ENCODE measurements at places on chromosomes 13 and 19. TPM values are rescaled to one million over a fixed set of nuclear protein-coding genes. Genes with fewer than 3 reads are reported as not detected.
A peak's percentile ranks its signal among the peaks of the same experiment; 100 is the strongest.

Gene KIR3DL3
- not detected for total RNA-seq

Gene MRPS31
- total RNA-seq = 21.1 TPM

Gene CD209
- 20.1 TPM for total RNA-seq

Gene LILRB4
- total RNA-seq = 5.5 TPM

Gene CLEC4G
- total RNA-seq = 2.8 TPM

Gene KCNRG
- total RNA-seq = 0.45 TPM

Gene GPC5
- 2.5 TPM for total RNA-seq

- DNase-seq = no peak
Observed at GRCh38 chr19:40398417-40399131, 8.6 kb upstream of the HIPK4 start.

DNA sequence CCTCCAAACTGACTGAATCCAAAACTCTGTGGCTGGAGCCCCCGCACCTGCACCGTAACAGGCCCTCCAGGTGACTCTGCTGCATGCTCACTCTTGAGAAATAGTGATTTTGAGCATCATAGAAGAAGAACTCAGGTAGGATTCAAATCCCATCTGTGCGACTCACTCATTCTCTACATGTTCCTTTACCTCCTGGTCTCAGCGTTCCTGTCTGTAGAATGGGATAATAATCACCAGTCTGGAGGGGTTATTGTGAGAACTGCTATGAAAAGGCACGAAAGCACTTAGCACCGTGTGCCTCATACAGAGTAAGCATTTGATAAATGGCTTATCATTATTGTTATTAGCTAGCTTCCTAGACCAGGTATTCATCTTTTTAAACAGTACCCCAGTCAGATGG lies 36.5 kb upstream of the NPAS1 start:
- no peak for DNase-seq

- no peak for DNase-seq
Observed at GRCh38 chr19:530134-531008, 1.2 kb upstream of the CDC34 start.

DNA sequence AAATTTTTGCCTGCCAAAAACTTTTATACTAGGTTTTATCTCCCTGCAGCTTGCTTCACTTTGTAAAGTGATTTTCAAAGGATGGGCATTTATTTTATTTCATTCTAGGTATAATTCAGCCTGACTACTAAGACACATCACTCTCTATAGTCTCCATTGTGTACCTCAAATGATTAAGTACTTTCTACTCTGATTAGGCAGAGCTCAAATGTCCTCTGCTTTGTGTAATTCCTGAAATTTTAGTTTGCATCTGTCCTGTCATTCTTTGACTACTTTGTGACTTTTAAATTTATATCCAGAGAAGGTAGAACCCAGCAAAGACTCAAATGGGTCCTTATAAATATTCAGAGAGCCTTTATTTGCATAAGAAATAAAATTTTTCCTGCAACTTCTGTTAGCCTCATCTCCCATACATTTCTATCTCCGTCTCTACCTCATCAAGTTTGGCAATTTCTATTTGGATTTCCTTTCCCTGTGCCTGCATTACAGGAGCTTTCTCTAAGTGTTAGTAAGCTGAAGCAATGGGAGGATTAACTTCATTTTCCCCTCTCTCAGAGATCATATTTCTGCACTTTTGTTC lies 1038.0 kb upstream of the ATXN8OS start:
- DNase-seq = no peak

DNA sequence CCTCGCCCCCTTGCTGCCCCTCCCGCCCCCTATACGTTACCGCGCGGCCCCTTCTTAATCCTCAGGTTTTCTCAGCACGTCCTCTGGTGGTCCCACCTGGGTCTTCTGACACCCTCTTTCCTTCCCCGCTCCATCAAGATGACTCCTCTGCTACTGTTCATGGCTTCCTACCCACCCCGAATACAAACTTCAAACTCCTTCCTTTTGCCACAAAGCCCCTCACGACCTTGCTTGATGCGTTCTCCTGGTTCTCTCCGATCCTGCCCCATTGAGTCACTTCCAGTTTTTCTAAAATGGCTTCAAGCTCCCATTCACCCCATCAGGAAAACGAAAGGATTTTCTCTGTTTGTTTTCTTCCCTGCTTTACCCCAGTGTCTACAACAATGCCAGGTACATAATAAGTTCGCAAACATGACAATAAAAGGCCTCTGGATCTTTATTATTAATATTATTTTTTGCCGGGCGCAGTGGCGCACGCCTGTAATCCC lies 734 bp upstream of the SERTAD3 start:
- DNase-seq = no peak

GRCh38 chr19:7899751-7900378 lies 3.8 kb upstream of the MAP2K7 start:
- no peak for DNase-seq

DNA sequence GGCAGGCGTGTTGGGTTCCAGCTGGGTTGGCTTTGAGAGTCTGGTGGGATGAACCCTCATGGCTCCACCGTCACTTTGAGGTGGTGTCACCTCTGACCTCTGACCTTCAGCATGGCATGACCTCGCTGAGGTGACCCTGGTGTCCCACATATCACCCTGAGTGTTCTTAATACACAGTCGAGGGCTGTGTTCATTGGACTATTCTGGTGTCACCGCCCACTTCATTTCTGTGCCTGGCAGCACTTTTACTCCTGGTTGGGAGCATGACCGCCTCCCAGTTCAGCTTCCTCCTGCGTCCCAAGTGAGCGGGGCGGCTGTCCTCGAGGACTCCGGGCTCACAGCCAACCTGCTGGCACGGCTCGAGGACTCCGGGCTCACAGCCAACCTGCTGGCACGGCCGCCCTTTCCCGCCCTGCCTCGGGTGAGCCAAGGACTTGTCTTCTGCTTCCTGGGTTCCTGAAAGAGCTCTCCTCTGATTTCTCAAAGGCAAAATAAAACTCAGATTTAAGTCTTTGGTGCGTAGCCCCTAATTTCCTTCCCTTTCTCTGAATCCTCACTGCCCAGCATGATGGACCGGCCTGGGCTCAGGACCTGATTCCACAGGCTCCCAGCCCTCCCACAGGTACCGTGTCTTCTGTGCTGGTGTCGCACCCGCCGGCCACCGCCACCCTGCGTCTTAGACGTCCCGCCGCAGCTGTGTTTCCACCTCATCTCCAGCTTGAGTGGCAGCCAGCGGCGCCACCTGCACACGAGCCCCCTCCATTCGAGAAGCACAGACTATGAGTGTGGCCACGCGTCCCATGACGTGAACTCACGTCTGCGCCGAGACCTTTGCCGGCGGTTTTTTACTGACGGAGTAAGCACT lies 10.4 kb downstream of the ATP4B start:
- peak; percentile 93 for DNase-seq

- peak; percentile 81 for DNase-seq
Observed at GRCh38 chr13:110799246-110800236, 86.0 kb downstream of the ING1 start.

DNA sequence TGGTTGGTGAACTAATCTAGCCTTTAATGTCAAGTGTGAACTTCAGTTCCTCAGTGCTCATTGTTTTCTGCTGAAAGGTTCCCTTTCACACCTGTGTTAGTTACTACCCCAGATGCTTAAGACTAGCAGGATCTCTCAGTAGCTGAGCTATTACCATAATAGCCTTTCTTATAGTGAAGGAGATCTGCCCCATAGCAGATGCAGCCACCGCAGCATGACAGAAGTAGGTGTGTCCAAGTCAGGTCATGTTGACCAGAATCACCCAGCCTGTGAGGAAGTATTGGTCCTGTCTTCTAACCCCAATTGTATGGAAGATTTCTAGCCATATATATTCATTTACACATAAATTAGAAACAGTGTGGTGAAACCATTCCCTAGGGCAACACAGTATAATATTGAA lies 37.3 kb downstream of the ZAR1L start:
- DNase-seq = no peak

GRCh38 chr13:52804202-52804641 lies 44.2 kb downstream of the PCDH8 start:
- DNase-seq = no peak
